DMS53 (cell line): ENCODE measurements at places on chromosomes 12 and 14.

DNA sequence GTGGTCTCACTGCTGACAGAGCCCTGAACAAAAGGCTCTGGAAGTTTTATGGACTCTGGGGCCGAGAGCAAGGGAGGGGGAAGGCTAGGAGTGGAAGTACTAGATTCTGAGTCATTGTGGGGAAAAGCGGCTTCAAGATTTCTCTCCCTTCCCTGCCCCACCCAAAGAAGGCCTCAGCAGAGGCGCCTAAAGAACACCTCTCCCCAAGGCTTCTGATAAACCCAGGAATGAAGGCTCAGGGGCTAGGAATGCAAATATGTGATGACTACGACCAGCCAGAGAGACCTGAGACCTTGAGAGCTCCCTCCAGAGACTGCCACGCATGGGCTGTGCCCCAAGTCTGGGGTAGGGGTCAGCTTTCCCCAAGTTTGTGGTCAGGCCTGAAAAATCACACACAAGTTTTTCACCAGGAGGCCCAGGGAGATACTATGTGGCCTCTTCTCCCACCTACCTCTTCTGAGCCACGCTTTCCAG lies 130.7 kb upstream of the HIF1A start:
- no peak for DNase-seq

GRCh38 chr14:69675877-69676416 lies 64.6 kb downstream of the SUSD6 start:
- no peak for DNase-seq

- peak; percentile 32 for DNase-seq
Measured at GRCh38 chr14:32764131-32764530, 174.5 kb upstream of the NPAS3 start.

DNA sequence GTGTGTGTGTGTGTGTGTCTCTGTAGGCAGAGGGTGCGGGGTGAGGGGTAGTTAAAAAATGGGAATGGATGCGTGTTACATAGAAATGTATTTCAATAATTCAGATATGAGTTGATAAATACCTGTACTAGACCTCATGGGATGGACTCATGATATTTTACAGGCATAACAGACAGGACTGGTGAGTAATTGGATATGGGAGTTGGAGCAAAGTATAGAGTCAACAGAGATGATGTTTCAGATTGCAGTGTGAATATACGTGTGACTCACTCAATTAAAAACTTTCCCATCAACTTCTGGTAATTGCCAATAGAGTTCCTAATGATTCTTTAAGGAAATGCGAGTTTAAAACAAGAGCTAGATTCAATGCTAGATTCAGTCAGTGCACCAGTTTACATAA lies 711.9 kb downstream of the C12orf50 start:
- peak; percentile 41 for DNase-seq

GRCh38 chr14:74636424-74637177 lies 24.6 kb upstream of the LTBP2 start:
- no peak for DNase-seq

- DNase-seq, result peak; percentile 49
Measured at GRCh38 chr14:65170768-65171507, 68.6 kb upstream of the MAX start.

DNA sequence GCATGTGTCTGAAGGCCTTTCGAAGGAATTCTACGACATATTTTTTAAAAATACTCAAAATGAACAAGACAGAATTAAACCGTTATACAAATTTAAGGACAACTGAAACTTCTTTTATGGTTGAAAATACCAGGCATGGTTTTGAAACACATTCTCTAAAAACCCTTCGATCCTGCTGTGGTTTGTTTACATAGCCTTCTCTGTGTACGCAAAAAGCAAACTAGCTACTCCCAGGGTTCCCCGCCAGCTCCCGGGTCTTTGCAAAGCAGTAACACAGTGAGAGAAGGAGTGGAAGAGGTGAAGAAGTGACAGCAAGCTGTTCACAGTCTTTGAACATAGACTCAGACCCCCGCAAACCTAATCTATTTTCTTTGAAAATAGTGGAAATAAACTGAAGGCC lies 2.2 kb upstream of the TC2N start:
- DNase-seq, result peak; percentile 29

DNA sequence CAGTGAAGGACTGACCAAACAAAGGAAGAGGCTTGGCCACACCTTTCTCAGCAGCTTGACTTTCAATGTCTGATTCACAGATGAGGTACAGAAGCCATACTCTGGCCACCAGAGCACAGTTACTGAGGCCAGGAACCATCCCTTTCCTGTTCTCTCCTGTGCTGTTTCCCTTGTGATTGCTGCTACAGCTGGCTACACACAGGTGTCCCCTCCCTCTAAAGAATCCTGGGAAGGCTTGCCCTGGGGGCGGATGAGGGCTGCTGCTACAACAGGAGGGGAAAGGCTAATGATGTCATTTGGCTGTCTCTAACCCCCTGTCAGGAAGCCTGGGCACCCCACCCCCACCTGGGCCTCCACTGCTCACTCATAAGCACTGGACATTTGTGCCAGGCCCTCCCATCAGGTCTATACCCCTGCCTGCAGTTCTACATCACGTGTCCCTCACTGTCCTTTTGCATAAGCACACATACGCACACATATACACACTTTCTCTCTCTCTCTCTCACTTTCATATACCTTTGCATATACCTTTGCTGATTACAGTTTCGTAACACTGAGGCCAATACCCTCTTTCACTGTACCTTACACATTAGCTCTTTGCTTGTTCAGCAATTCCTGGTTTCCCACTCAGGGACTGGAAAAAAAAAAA lies 41.4 kb downstream of the PRPF40B start:
- no peak for DNase-seq

DNA sequence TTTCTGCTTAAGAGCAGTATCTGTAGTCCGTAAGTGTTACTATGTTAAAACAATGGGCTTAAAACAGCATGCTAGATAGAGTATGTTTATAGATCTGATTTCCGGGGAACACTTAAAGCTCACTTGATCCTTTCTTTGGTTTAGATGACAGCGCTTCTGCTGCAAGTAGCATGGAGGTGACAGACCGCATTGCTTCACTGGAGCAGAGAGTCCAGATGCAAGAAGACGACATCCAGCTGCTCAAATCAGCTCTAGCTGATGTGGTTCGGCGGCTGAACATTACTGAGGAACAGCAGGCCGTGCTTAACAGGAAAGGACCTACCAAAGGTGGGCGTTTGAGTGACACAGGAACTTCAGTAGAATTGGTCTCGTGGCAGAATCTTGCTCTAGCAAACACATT lies 57.5 kb downstream of the EML1 start:
- DNase-seq, result no peak

- DNase-seq, result peak; percentile 55
Measured at GRCh38 chr14:26730929-26731618, 133.2 kb upstream of the NOVA1 start.

GRCh38 chr12:45336762-45337596 lies 121.1 kb downstream of the ANO6 start:
- peak; percentile 91 for DNase-seq

DNA sequence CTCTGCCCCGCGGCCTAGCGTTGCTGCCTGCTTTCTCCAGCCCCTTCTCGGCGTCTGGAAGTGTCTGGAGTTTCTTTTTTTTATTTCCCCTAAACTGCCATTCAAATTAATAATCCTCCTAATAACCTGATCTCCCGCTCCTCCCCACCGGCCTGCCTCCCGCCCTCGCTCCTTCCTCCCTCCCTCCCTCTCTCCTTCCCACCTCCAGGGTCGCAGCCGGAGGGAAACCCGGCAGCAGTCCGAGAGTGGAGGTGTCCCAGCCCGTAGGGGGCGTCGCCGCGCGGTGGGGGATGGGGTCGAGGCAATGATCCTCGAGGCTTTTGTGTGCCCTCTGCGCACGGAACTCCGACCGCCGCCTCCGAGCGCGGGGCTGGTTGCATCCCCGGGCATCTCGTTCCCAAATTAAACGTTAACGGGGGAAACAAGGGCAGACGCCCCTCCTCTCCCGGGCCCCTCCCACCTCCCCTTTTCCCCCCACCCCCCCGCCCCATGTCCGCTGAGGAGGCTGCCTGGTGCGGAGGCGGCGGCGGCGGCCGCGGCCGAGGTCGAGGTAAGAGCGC lies 1.0 kb upstream of the SOCS2 start:
- peak; percentile 86 for DNase-seq

GRCh38 chr14:38143659-38144505 lies 63.8 kb upstream of the SSTR1 start:
- DNase-seq, result no peak

- no peak for DNase-seq
Measured at GRCh38 chr12:26750531-26751175, 82.3 kb downstream of the ITPR2 start.

- DNase-seq, result no peak
Measured at GRCh38 chr14:41739203-41739602, 132.5 kb downstream of the LRFN5 start.

DNA sequence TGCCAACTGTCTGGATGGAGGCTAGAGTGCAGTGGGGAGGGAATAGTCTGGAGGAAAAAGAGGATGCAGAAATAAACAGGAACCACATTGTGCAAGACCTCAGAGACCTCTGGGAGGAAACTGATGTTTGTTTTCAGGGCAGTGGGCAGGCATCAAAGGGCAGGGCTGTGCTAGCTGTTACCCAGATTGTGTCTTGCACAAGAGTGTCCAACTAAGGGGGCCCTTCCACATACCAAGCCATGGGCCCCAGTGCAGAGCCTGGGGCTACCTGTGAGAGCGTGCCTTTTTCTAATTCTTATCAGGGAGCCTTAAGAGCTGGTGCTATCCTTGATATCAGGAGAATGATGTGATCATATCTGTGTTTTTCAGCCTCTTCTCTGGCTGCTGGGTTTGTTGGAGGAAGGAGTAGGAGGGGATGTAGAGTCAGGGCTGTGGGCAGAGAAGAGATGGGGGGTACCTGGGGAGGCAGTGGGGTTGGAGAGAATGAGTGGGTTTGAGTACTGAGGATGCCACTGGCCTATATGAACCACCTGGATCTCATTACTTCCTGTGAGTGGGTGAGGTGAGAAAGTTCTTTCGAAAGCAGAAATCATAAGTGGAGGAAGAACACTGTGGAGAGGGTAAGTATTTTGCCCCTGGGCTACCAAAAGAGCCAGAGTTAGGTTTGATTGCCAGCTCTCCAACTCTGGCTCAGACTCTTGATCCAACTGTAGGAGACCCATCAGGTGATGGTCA lies 259.2 kb upstream of the CRY1 start:
- no peak for DNase-seq

GRCh38 chr12:1936406-1937320 lies 18.2 kb upstream of the CACNA2D4 start:
- peak; percentile 70 for DNase-seq

DNA sequence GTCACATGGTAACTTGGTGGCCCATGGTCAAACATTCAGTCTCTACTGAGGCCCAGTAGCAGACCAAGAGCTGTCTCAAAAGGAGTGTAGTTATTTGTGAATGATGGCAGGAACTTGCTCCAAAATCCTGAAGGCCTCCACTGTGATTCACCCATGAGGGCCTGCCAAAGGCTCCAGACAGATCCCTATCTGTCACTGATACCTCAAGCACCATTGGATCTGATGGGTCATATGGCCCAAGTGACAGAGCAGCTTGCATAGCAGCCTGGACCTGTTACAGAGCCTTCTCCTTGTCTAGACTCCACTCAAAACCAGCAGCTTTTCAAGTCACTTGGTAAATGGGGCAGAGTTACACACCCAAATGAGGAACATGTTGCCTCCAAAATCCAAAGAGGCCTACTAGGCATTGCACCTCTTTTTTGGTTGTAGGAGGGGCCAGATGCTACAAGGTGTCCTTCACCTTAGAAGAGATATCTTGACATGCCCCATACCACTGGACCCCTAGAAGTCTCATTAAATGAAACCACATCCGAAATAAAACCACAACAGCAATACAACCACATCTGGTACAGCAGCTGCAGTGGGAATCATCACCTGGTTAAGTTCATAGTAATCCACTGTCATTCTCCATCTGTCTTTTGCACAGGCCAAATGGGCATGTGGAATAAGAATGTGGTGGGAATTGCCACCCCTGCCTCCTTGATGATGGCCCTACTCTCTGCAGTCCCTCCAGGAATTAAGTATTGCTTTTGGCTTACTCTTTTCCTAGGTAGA lies 150.4 kb upstream of the MAX start:
- no peak for DNase-seq

DNA sequence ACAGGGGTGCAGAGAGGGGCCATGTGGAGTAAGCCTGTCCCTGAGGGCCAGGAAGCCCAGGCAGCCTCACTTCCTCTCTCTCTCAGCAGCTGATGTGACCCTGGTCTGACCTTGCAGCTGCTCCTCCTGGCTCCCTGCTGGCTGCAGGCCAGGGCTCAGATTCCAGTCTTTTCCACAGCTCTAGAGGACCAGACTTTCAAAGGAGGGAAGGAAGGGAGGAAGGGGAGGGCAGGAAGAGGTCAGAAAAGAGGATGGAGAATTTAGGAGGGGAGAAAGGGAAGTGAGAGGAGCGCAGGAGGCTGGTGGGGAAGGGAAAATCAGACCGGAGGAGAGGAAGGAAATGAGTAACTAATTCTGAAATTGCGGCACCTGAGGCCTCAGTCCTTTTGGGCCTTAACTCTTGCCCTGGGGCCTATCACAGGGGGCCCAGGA lies 40.9 kb upstream of the VASH1 start:
- peak; percentile 52 for DNase-seq

- no peak for DNase-seq
Measured at GRCh38 chr14:101008631-101009336, 105.3 kb upstream of the RTL1 start.

DNA sequence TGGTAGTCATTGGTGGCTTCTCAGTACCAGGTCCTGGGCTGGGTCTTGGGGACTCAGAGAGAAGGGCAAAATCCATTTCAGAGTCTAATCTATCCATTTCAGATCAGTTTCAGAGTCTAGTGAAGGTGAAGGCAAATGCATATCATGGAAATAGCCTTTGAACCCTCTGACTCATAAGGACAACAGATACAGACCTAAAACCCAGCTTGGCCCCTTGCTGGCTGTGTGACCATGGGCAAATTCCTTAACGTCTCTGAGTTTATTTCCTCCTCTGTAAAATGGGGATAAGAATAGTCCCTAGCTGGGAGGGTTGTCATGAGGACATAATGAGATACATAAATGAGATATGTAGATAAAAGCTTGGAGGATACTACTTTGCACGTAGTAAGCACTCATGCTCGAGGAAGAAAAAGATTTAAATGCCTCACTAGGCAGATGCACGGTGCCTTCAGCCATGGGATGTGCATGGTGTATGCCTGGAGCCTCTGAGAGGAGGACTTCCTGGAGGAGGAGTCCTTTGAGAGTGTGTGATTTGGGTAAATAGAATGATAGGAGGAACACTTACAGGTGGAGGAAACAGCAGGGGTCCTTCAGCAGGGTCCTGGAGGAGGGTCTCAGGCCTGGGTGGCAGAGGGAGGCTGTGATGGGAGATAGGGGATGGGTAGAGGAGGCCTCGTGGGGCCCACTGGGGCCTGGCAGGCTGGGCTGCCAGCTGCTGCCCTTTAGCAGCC lies 8.0 kb downstream of the DTX1 start:
- DNase-seq, result no peak
